ENCODE measurements at places on chromosomes 6 and 20. TPM values are rescaled to one million over a fixed set of nuclear protein-coding genes. Genes with fewer than 3 reads are reported as not detected.

DNA sequence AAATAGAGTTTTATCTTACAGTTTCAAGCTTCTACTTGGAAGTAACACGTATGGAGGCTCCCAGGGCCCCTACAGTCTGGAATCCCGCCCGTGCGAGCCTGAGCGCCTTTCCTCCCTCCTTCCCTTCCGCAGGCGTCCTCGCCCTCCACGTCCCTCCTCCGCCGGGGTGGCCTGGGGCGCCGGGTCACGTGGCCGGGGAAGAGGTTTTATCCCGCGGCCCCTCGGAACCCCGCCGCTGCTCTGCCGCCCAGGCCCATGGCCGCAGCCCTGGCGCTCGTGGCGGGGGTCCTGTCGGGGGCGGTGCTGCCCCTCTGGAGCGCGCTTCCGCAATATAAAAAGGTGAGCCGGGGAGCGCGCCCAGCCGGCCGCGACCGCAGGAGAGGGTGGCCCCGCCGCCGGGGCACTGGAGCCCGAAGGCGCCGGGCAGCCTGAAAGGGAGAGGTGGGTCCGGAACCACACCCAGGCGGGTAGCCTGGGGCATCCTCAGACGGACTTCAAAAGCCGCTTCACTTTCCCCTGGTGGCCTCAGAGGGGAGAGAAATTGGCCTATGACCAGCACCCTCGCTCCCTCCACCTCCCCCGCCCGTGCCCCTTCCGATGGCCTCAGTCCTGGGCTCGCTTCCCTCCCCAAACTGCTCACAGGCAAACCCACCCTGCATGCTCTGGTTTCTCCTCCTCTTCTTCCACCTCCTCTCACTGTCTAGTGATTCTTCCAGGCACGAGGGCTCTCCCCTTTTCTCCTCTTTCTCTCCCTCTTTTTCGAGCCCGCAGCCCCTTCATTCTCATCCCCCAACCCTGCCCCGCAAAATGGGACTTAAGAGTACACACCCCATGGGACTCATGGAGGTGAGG, at the start of gene CLPSL2:
TSS of gene CLPSL2 (plus strand) at position 235 of the 852 bp plus-strand sequence. CDS start at position 256, 21 bp downstream.
- no peak for DNase-seq

The CCR6 gene
- not detected for total RNA-seq

The BPIFB4 gene
- not detected for total RNA-seq

The DLL1 gene
- total RNA-seq, result 0.75 TPM

DNA sequence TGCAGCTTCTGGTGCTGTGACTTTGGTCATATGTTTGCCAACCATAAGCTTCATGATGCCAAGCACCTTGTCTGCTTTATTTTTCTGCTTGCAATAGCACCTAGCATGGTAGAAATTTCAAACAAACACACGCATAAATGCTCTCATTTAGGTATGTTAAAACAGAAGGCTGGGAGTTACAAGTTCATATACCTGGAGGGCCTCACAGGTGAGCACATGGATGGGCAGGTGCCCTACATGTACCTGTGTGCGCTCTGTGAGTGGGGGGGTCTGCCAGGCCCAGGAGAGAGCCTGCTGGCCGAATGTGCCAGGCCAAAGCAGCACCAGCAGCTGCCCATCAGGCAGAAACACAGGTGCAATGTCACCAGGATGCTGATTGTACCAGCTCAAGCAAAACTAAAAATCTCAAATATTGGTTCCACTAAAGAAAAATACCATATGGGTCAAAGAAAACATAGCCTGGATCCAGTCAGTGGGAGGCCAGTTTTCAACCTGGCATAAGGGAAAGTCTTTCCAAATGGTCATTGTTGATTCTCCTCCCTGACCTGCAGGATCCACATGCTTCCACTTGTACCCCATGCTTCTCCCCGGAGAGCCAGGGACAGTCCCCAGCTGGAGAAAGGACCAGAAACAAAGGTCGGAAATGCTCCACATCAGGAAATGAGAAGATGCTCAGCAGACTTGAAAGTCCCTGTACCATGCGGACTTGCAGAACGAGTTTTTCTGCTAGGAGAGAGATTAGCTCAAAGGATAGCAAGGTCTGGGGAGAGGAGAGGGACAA, 7.2 kb upstream of the PFDN4 start:
- no peak for DNase-seq

The SUMO4 gene
- total RNA-seq, result 0.42 TPM
